ENCODE measurements at places on chromosomes 3 and 15.
A peak's percentile ranks its signal among the peaks of the same experiment; 100 is the strongest.

- no peak for DNase-seq
Measured at GRCh38 chr3:148948913-148949657, 42.3 kb upstream of the GYG1 start.

GRCh38 chr15:26804063-26804804 lies 31.4 kb upstream of the GABRB3 start:
- DNase-seq, result no peak

DNA sequence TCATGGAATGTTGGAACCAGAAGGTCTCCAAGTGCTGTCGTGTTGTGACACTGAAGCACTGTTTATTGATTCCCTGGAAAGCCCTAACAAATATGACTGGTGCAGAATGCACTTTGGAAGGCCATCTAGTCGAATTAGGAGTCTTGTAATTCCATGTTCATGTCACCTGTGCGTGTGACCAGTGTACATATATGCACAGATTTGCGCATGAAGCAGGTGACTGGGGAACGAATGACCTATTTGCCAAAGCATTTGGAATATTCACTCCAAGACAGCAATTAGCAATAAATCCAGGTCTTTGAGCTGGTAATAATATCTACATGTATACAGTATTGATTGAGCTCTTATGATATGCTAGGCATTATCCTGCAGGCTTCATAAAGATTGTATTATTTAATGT lies 177.5 kb upstream of the PFN2 start:
- no peak for DNase-seq

- DNase-seq, result no peak
Measured at GRCh38 chr15:41838400-41838897, at the start of gene PLA2G4B. Gene PLA2G4B (plus strand): TSS chr15:41838847. CDS start chr15:41838914, 67 bp downstream.

DNA sequence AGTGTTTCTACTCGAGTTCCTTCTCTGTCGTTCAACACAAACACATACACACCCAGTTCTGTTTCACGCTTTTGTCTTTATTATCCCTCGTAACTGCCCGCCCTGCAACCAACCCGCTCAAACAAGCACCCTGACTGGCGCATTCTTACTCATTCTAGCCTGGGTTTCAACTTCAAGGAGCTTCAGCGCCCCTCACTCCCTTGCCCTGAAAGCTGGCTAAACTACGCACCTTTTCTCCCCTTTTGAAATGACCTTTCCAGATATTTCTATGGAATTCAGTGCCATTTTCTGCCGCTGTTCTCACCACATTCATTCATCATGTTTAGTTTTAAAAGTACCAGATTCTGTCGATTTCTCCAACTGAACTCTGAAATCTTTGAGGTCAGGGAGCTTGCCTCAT lies 653 bp upstream of the MFSD1 start:
- DNase-seq, result peak; percentile 68

GRCh38 chr3:64185436-64185835 lies 39.8 kb downstream of the PRICKLE2 start:
- DNase-seq, result no peak

DNA sequence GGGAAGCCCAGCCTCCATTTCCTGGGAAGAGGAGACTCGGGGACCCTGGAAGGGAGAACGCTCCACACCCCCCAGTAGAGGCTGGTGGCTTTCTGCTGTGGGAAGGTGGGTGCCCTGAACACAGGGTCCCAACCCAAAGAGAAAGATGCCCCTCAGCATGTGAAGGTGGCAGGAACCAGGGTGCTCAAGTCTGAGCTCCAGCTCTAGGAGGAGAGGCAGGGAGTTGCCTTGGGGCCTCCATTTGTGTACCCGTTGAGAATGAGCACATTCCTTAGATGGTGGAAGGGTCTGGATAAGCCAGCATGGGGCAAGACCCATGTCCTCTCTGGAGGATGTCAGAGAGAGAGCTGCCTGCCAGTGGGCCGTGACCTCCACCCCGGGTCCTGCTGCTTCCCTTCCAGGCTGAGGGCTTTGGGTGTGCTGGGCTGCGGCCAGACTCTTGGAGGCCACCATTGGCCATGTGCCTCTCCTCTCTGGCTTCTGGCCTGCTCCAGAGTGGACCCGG lies 212.4 kb downstream of the TBC1D2B start:
- DNase-seq, result no peak

GRCh38 chr15:39154776-39155175 lies 426.1 kb upstream of the THBS1 start:
- no peak for DNase-seq

DNA sequence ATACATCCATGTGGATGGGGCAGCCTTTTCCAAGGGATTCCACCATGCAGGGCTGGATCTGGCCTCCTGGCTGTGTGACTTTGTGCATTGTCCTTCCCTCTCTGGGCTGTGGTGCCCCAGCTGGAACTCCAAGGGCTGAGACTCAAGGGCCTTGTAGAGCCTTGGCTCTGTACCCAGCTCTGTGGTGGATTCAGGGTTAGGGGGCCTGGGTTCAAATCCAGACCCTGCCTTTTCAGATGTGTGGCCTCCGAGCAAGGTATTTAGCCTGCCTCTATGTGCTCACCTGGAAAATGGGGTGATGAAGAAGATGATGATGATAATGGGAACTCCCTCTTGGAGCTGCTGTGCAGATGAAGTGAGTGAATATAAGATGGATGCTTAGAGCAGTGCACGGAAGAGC lies 161.9 kb downstream of the WNT7A start:
- DNase-seq, result no peak

DNA sequence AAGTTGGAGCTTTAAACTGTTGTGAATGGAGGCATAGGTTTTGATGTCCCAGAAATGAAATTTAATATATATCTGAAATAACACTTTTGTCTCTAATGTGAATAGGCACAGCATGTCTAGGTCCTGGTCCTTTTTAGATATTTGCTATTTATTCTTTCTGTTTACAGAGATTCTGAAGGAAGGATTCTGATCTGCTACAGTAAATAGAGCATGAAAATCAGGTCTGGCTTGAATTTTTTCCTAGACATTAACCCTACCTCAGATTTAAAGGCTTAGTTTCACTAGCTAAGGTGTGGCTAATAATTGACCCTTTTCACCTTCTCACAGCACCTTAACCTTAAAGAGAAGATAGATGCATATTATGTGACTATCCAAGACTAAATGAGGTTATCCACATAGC lies 48.0 kb upstream of the SYNPR start:
- no peak for DNase-seq

DNA sequence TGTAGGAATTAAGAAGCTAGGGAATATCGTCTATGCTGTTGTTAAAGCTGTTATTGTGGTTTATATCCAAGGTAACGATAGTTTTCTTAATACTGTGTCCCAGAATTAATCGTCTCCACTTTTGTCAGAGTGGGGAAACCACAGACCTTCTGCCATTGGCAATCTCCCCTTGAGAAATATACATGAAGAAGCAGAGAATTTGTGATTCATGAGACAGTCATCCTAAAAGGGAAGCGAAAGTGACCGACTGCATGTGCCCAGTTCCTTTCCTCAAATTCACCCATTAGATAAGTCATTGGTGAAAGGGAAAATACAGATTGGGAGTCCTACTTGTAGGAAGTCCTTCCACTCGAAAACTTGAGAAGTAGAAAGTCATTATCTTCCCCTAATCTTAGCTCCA lies 26.6 kb downstream of the DIPK2A start:
- DNase-seq, result no peak

GRCh38 chr3:122060040-122060698 lies 5.0 kb downstream of the CD86 start:
- DNase-seq, result no peak
